ENCODE measurements at places on chromosomes 13 and 19. TPM values are rescaled to one million over a fixed set of nuclear protein-coding genes. Genes with fewer than 3 reads are reported as not detected.

DDA1 gene
- 64.8 TPM for polyA plus RNA-seq

CD79A gene
- polyA plus RNA-seq: not detected

MUC16 gene
- polyA plus RNA-seq: not detected

CCNA1 gene
- 0.15 TPM for polyA plus RNA-seq

CEACAM16 gene
- polyA plus RNA-seq: not detected

CERS4 gene
- 37.7 TPM for polyA plus RNA-seq

ALOX5AP gene
- 15.1 TPM for polyA plus RNA-seq

KLK1 gene
- 0.51 TPM for polyA plus RNA-seq

PNMA8A gene
- polyA plus RNA-seq: 3.2 TPM

THSD8 gene
- polyA plus RNA-seq: 0.35 TPM

LILRA6 gene
- 1.0 TPM for polyA plus RNA-seq

SLC6A16 gene
- polyA plus RNA-seq: 0.53 TPM

ERICH6B gene
- polyA plus RNA-seq: not detected

KRTDAP gene
- not detected for polyA plus RNA-seq

VSTM1 gene
- polyA plus RNA-seq: not detected

PROZ gene
- polyA plus RNA-seq: not detected

PGLYRP1 gene
- 0.24 TPM for polyA plus RNA-seq

TJP3 gene
- not detected for polyA plus RNA-seq

ATP4A gene
- not detected for polyA plus RNA-seq

ZNF667 gene
- polyA plus RNA-seq: 4.3 TPM

ZNF835 gene
- polyA plus RNA-seq: 1.9 TPM

F10 gene
- polyA plus RNA-seq: 9.2 TPM

RTBDN gene
- not detected for polyA plus RNA-seq

C13orf42 gene
- polyA plus RNA-seq: not detected

SIGLEC5 gene
- not detected for polyA plus RNA-seq
